Hematopoietic multipotent progenitor cell (in vitro differentiated cells): ENCODE measurements at places on chromosomes 11 and 22.
A peak's percentile ranks its signal among the peaks of the same experiment; 100 is the strongest.

GRCh38 chr11:117180020-117180419 lies 1.5 kb downstream of the SIDT2 start:
- DNase-seq: no peak

GRCh38 chr11:102292933-102293332 lies 24.4 kb upstream of the BIRC3 start:
- DNase-seq: no peak

DNA sequence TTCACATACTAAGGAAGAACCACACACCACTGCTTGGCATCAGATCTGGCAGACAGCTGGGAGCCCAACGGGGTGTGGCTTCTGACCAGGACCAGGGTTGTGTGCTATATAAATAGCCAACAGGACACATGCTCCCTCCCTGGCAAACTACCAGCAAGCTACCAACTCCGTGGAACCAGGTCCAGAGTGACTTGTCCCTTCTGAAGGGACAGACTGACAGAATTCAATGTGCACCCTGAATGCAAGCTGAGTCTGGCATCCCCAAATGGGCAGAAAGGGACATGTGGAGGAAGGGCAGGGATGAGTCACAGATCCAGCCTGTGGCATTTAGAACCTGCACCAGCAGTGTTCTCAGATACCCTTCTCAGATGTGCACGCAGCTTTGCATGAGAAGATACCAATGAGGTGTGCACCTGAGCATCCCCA lies 92.9 kb downstream of the MICAL3 start:
- DNase-seq: no peak

GRCh38 chr22:31040542-31041398 lies 40.3 kb upstream of the SMTN start:
- DNase-seq: no peak

DNA sequence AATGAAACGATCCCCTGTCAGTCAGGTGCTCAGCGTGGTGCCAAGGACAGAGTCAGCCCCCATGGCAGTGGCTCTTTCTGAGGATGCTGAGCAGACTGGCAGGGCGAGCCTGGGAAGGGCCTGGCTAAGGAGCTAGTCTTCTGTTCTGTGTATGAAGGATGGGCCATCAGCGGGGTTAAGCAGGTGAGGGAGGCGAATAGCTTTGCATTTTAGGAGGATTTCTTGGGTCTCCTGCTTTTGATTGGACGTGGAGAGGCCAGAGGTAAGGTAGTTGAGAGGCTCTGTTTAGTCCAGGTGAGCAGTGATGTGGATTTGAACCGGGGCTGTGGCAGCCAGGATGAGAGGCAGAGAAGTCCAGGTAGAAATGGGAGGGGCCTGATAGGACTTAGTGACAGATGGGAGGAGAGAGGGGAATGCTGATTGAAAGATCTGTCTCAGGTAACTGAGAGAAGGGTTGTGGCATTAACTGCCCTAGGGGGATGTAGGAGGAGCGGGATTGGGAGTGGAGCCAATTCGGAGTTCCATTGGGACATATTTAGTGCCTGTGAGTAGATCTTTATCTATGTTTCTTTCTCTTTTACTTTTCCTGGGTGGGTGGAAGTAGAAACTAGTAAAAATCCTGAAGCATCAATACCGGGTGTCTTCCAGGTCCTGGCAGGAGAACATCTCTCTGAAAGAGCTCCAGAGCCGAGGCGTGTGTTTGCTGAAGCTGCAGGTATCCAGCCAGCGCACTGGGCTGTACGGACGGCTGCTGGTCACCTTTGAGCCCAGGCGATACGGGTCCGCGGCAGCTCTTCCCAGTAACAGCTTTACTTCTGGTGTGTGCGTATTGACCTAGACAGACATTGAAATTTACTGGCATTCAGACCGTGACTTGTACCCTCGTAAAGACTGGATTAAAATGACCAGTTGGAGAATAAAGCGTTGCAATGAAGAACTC lies 2.0 kb downstream of the IGHMBP2 start:
- no peak for DNase-seq

DNA sequence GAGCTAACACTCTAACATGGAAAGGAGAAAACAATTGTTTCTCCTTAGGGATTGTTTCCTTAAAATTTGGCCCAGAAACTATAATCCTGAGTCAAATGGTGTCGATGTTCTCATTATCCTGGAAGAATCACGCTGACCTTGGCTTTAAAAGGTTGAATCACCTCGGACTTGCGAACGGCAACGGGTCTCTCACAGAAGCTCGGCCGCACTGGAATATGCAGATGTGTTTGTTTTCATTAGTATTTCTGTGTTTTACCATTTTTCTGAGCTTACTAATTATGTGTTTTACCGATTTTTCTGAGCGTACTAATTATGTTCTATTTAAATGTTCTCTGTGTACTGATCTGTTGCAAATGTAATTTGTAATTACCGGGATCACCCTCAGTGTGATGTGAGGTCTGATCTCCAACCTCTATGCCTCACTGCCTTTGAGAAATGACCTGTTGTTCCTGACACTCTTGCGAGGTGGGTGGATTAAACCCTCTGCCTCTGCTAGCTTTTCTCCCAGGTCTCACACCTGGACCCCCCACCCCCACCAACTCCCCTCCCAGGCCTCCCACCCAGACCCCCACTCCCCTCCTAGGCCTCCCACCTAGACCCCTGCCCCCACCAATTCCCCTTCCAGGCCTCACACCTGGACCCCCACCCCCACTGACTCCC lies 38.3 kb upstream of the BRSK2 start:
- no peak for DNase-seq

GRCh38 chr22:24765166-24765565 lies 9.4 kb downstream of the PIWIL3 start:
- DNase-seq: no peak

DNA sequence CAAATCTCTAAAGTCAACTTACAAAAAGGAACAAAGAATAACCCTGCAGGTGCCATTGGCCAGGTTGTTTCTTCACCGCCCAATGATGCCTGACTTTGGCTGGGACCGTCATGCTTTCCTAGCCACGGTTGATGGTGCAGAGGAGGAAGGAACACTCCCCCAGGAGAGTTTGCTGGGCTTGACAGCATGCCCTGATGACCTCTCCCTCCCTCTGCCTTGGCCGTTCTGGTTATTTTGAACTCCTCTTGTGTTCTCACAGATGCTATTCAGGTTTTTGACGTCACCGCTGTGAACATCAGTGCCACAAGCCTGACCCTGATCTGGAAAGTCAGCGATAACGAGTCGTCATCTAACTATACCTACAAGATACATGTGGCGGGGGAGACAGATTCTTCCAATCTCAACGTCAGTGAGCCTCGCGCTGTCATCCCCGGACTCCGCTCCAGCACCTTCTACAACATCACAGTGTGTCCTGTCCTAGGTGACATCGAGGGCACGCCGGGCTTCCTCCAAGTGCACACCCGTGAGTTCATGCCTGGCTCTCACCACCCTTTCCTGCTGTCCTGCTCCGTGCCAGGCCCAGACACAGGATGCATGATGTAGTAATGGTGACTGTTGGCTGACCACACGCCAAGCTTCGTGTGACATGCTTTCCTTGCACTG lies 89.0 kb upstream of the OR4B1 start:
- no peak for DNase-seq

GRCh38 chr11:113091481-113091780 lies 130.2 kb downstream of the NCAM1 start:
- DNase-seq: no peak

DNA sequence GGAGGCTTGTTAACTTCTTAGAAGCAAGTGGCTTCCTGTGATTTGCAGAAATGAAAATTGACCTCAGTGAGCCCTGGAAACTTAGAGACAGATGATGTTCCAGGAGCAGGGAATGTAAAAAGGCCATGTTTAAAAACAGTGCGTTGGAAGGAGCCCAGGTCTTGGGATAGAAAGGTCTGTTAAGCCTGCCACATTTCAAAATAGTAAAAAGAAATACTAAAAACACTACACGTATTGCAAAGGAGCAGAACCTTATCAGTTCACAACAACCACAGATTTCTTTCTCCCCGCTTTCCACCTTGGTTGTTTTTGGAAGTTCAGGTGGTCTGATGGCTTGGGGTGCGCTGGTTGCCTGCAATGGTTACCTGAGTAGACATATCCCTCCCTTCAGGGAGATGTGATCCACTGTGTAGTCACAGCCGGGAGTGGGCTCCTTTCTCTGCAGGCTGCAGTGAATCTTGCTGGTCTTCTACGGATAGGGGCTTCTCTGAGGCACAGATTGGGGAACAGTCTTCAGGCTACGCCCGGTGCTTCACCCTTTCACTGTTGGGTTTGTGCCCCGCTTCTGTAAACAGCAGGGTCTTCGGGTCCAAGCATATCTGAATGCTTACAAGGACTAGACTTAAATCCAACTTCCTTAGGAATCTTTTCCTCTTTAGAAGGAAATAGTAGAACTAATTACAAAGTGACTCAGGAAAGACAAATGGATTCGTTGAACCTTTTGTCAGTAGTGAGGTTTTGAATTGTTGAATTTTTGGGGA lies 1.9 kb downstream of the TEAD1 start:
- no peak for DNase-seq

GRCh38 chr11:68441466-68442230 lies 18.9 kb upstream of the PPP6R3 start:
- no peak for DNase-seq

DNA sequence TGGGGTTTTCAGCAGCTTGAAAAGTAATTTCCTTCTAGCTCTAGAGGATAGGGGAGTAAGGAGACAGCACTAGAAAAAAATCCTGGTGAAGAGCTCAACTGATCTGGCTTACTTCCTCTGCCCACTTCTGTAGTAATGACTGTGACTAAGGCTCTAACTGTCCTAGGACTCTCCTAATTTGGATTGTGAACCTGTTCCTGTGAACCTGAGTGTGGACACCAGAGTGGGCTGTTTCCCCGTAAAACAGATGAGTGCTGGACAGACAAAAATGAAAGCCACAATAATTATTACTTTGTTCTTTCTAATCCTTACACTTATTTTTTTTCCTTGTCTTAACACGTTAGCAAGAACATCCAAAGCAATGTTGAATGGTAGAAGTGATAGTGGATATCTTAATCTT lies 154.1 kb downstream of the AASDHPPT start:
- no peak for DNase-seq

DNA sequence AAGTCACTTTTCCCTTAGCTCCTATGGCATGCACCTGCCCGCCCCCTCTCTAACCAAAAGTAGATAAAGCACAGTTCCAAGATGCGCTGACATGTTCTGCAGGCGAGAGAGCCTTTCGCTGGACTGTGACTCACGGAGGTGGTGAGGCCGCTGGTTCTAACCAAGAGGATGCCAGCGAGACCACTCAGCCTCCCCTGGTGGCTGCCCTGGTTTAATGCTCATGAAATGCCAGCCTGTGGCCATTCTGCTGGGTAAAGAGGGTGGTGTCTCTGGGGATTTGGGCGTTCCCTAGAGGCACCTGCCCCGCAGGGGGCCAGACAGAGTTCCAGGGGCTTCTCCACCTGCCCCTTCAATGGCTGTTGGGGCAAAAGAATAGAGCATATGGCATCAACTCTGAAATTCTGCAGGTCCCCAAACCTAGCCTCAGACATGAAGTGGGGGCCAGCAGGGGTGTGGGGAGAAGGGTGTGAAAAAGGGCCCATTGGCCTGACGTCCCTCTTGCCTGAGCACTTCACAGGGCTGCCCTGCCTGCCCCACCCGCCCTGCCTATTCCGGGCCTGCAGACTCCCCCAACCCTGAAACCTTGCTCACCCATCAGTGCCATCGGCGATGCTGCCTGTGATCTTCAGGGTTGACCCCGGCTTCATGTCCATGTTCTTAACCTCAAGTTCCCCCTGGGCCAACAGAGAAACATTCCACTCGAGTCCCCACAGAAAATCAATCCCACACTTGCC lies 8.5 kb downstream of the LGALS2 start:
- DNase-seq: no peak

GRCh38 chr22:29879753-29880152 lies 3.2 kb upstream of the MTMR3 start:
- peak; percentile 37 for DNase-seq

DNA sequence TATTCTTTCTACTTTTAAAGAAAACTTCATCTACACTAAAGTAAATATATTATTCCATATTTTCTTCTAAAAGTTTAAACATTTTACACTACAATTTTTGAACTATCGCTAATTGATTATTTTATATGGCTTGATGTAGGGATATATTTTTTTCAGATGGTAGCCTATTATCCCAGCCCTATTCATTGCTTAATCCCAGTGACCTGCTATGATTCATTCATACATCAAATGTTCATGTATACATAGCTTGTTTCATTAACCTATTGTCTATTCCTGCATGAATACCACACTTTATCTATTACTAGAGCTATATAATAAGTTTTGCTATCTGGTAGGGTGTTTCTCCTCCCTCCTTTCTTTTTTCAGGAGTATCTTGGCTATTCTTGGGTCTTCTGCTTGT lies 5.0 kb upstream of the ROBO4 start:
- DNase-seq: no peak

DNA sequence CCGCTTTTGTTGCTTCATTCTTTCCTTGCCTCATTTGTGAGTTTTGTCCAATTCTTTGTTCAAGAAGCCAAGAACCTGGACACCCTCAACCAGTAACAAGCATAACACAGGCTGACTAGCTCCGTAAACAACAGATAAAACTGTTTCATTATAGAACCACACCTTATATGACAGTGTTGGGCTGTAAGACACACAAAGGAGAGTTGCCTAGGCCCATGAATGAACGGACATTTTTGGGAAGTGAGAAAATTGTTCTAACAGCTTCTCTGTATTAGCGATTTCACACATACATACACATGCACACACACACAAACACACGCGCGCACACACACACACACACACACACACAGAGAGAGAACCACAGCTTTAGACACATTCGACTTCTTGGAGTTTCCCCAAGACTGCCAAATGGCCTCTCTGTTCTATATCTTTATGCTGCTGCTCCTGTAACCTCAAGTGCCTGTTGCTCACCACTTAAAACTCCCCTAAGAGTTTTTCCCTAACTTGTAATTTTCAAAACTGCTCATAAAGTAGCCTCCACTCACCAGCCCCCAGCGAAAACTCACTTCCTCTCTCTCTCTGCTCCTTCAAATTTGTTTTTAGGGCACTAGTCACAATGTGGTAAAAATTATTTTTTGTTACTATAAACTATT lies 35.9 kb downstream of the CTSC start:
- no peak for DNase-seq

DNA sequence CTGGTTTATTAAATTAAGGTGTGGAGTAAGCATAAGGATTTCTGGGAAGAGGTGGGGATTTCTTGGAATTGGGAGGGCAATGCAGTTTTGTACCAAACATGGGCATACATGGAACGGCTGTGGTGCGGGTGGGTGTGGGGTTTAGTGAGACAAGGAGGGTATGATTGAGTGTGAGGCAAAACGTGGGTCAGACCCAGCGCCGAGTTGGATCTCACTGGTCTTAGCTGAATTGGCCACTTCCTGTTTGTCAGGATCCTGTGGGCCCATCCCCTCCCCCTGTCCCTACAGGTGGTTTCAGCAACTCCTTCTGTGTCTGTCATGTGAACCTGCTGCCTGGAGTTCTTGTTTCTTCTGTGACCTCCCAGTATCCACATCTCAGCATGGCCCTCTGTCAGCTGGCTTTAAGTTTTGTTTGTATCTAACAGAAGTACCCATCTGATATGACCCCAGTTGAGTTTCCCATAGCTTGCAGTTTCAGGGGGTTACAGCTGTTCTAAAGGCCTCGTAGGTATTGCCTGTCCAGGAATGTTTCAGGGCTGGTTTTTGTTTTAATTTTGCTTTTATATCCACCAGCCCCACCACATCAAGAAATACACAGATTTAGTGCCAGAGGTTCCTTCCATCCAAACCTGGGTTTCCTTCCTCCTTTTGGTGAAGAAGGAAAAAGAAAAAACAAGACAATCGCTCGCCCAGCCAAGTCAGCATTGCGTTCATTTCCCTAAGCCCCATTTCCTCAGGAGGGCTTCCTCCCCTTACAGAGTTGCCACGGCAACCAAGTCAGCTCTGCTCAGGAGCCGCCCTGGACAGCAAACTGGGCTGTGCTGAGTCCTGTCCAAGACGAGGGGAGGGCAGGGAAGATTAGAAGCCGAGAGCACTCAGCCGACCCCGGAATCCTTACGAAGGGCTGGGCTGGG lies 6.0 kb downstream of the APOL1 start:
- no peak for DNase-seq
